ENCODE measurements at places on chromosomes 3 and 15.

DNA sequence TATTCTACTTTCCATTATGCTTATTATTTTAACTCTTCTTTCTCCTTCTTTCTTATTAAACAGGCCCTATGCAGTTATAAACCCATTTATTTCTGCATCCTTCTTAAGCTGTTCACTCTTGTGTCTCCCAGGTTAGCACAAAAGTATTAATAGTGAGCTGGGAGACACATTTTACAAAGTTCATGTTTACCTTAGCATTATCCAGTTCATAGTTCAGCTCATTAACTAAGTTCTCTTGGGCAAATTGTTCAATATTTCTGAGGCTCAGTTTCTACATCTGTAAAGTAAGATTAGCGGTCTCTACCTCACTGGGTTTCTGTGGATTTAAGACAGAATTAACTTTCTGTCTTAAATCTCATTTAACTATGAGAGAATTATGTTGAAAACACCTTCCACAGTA is 31.2 kb upstream of the UMPS start:
- DNase-seq = no peak

DNA sequence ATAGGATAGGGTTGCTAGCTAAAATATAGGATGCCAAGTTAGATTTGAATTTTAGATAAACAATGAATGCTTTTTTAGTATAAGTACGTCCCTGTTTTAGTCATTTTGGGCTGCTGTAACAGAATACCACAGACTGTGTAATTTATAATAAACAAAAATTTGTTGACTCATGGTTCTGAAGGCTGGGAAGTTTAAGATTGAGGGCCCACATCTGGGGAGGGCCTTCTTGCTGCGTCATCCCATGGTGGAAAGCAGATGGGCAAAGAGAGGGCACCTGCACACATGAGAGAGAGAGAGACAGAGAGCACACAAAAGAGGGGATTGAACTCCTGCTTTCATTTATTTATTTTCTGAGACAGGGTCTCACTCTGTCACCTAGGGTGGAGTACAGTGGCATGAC is 246.5 kb downstream of the EPHB1 start:
- no peak for DNase-seq

GRCh38 chr15:38876211-38876610 is 311.6 kb upstream of the RASGRP1 start:
- no peak for DNase-seq

DNA sequence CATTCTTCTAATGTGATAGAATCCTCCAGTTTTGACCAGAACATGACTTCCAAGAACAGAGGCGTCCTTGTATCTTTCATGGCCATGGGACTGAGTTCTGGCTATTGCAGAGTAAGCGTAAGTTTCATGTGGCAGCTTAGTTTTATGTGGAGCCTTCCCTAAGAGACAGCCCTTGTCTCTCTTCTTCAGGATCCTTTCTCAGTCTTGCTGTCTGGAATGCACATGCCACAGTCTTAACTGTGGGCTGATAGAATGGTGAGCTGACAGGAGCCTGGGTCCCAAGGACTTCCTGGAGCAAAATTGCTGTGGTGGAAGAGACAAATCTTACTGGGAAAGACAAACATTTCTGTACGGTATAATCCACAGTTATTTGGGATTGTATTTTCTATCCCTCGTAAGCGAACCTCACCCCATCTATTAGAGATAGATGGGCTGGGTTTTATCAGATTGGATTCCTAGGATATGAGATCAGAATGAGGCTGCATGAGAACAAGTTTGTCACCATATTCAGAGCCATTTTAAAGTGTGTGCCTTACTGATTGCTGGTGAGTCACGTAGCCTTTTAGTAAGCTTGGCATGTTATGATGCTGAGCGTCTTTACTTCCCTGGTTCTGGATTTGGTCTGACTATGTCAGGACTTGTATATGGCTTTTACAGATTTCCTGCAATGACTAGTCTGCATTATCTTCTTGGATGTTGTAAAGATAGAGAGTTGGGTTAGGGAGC is 32.8 kb downstream of the CDIN1 start:
- no peak for DNase-seq

GRCh38 chr15:90268415-90268814 is 2.9 kb downstream of the NGRN start:
- no peak for DNase-seq

GRCh38 chr3:141830508-141830907 is 45.9 kb upstream of the ATP1B3 start:
- DNase-seq = no peak

Data from stimulated activated CD8-positive, alpha-beta memory T cell treated with anti-CD3 and anti-CD28 coated beads, Interleukin-4, amount 100 ng/mL, for 1 hour (primary cell).